Right lobe of liver (tissue), 6 donors: ENCODE measurements at places on chromosomes 2 and 18. TPM values are rescaled to one million over a fixed set of nuclear protein-coding genes. Genes with fewer than 3 reads are reported as not detected.

- no peak for DNase-seq
Observed at GRCh38 chr2:230202430-230203109, 17.2 kb downstream of the SP110 start.

DNA sequence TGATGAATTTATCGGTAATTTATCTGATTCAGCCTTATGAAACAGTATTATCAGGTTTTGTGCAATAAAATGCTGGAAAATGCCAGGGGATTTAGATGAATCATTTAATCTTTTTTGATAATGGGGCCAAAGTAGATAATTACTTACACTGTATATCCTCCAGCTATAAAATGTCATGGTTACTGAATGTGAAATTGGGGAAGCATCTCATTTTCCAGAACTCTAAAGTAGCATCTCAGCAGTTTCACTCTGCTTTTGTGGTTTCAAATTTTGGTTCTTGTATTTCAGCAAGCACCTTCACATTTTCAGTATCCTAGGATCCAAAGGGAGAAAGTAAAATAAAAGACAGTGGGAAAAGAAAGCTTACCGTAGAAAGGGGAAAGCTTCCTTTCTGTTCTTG is 12.8 kb downstream of the ANKRD62 start:
- DNase-seq = no peak

- DNase-seq = no peak
Observed at GRCh38 chr18:29644276-29644675, 1398.3 kb downstream of the DSC3 start.

- no peak for DNase-seq
Observed at GRCh38 chr2:109138449-109138848, 9.4 kb downstream of the SH3RF3 start.

The DCC gene
- not detected for total RNA-seq

The ALPG gene
- total RNA-seq = not detected

The SNORC gene
- total RNA-seq = 11.6 TPM

The ANKRD44 gene
- total RNA-seq = 9.5 TPM
